Chondrocyte (in vitro differentiated cells): ENCODE measurements at places on chromosomes 3 and 15.

DNA sequence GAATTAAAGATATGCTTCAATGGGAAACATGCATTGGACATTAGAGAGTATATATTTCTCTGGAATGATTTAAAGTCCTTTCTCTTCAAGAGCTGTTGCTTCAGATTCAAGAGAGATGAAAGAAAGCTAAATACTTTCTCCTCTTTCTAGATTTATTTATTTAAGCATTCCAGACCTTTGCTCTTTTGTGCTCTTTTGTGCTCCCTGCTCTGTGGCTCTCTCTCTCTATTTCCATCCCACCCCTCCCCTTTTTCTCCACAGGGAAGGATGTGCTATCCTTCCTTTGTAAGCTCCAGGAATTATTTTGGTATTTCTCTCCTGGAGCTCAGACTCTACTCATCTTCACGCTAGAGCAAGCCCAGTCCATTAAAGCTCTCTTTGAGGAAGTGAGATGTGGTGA is 871.9 kb upstream of the GBE1 start:
- no peak for DNase-seq

- DNase-seq: no peak
Measured at GRCh38 chr3:154421083-154421482, 8.9 kb downstream of the GPR149 start.

- no peak for DNase-seq
Measured at GRCh38 chr3:34483311-34483887, 685.0 kb downstream of the PDCD6IP start.

DNA sequence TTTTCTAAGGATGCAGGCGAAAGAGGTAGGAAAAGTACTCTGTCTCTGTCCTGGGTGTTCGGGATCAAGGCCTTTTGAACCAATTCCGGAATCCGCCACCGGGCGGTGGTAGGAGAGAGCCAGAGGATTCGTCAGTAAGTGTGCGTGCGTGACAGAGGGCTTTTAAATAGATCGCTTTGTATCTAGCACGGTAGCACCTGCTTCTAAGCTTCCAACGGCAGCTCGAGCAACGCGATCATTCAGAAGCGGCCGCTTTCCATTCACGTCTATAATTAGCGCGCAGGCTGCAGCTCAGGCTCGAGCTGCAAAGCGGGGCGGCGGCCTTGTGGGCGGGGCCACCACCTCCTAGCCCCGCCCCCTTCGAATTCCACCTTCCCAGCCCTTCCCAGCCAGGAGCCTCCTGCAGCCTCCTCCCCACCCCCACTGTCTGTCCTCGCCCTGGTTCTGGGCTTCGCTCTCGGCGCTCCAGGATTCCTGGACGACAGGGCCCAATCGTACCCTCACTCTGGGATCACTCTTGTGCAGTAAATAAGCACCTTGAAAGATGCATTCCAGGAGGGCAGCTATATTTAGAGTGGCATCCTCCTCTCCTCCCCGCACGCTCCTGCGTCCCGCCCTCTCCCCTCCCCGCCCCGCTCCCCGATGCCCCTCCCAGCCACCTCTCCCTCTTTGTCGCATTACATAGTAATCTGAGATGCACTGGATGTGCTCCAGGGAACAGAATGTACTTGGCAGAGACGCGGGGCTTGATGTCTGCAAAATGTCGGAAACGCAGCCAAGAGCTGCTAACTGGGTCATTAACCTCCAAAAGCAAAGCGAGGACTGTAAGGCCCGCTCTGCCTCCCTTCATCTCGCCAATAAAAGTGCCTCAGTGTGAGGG is 224.1 kb upstream of the TPRG1 start:
- DNase-seq: peak; percentile 93

DNA sequence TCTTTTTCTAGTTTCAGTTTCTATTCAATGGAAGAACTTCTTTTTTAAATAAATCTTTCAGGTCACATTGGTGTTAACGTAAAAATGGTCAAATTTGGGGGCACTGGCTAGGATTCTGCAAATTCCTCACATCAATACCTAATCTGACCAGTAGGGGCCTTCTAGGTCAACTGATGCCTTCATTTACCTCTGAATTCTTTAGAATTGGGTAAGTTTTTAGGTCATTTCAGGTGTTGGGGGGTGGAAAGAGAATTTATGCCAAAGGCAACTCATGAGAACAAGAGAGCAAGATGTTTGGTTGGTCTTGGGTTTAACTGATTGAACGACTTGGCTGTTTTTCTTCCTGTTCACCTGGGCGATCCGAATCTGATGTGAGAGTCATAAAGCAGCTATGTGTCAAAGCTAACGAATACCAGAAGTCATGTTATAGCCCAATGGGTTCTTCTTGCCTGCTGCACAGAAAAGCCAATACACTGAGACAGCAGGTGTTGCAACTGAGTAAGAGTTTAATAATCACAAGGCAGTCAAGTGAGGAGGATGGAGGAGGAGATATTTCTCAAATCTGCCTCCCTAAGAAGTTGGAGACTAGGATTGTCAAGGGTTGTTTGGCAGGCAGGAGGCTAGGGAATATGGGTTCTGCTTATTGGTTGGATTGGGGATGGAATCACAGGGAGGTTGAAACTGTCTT is 15.3 kb downstream of the LRRC49 start:
- no peak for DNase-seq

- no peak for DNase-seq
Measured at GRCh38 chr3:61520966-61521628, 40.3 kb upstream of the PTPRG start.

DNA sequence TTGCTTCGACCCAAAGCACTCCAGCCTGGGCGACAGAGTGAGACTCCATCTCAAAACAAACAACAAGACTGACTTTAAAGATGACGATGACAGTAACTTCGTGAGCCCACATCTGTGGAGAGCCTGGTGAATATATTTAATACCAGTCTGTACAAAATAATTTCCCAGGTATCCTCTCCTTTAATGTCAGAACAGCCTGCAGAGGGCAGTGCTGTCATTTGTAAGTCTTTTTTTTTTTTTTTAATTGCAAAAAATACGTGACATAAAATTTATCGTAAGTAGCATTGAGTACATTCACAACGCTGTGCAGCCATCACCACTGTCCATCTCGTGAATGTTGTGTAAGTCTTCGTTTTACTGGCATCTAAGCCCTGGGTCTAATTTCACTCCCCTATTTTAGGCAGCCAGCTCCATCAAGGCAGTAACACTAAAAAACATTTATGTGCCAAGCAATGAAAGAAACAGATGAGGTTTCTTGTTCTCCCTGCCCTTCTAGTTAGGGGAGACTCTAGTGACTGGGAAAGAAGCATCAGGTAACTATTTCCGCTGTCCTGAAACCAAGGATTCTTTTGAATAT is 1.4 kb downstream of the HTD2 start:
- no peak for DNase-seq

- no peak for DNase-seq
Measured at GRCh38 chr15:88018869-88019641, 237.5 kb downstream of the NTRK3 start.

GRCh38 chr3:60703956-60704736 is 547.1 kb downstream of the FHIT start:
- no peak for DNase-seq
